ENCODE measurements at places on chromosomes 3 and 15. TPM values are rescaled to one million over a fixed set of nuclear protein-coding genes. Genes with fewer than 3 reads are reported as not detected.

DNA sequence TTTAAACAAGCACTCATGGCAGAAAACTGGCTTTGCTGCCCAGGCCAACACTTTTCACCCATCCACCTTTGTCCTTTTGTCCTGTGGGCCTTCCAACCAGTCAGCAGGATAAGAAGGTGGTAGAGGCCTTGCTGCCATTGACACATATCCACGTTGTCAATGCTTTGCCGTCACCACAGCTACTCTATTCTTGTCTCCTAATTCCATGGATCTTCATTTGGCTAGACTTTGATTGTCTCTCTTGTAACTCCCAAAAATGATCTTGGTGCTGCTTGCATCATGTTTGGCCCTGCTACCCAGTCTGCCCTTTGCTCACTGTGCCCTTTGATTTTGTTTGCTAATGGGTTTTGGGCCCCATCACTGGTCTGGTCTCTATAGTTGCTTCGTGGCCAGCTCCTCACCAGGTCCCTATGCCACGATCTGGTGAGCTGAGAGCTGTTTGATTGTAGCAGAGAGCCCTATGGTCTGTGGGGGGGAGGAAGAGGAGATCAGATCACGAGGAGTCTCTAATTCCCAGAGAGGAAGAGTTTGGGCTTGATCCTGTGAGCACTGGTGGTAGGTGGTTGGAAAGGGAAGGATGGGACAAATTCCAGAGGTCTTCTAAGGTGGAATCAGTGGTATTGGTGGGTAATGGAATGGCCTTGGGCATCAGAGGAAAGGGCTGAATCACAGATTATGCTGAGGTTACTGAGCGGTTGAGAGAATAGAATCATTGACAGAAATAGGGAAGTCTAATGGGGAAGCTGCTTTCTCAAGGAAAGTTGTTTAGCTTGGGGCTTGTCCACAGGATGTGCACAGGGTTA, 40.3 kb downstream of the ABHD2 start:
- DNase-seq = peak; percentile 33

WDR72 gene
- 0.60 TPM for total RNA-seq

SYNM gene
- total RNA-seq = 3.7 TPM

GRCh38 chr3:64059484-64060175, 36.3 kb upstream of the PSMD6 start:
- DNase-seq = no peak

HLTF gene
- total RNA-seq = 39.8 TPM

DNA sequence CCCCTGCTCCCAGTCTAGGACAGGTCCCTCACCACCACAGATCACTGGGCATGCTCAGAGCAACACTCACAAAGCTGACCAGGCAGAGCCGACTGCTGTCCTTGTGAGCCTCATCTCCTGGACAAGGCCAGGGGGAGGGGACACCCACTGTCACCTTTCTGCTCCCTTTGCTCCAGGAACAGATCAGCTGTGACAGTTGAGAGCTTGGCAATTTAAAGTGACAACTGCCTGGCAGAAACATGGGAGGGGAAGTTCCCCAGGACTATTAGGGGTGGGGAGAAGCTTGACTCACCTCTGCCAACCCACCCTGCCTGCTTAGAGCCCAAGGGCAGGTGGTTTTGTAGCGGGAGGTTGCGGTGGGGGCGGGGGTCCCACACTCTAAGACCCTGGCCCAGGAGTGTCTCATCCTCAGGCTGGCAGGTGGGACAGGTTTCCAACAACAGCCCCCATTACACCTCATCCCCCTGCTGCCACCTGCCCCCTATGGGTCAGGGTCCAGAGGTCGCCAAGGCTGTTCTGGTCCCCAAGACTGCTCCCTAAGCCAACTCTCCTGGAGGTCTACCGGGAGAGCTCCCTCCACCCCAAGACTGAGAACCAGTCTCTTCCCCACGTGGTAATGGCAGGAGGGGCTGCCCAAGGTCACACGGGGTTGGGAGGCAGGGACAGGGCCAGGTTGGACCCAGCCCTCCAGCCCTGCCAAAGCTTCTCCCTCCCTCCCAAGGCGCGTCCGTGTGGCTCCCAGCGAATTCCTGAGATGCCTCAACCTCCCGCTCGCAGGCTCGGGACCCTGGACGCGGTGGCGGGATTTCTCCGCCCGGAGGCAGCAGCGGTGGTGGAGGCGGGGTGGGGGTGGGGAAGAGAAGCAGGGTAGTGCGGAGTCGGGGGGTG, 80.4 kb downstream of the IQSEC1 start:
- peak; percentile 81 for DNase-seq

KLHL25 gene
- 7.4 TPM for total RNA-seq

DNA sequence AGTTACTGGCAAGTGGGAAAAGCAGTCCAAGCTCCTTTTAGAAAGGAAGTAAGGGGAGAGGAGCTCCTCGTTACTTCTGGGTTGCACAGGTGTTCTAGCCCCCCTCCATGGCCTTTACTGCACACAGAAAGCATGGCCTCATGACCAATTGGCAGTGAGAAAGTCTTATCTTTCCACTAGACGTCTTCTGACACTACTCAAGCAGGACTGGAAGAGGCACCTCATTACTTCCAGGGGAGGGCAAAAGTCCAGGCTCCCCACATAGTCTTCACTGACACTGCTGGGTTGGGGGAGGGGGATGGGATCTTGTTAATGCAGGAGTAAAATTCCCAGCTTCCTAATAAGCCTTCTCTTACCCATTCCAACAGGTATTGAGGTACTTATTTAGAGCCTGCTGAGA, 27.6 kb upstream of the TM2D3 start:
- DNase-seq = no peak

CLDN16 gene
- 0.24 TPM for total RNA-seq

GRCh38 chr3:144128108-144128892, 156.7 kb downstream of the DIPK2A start:
- no peak for DNase-seq

TJP1 gene
- 25.9 TPM for total RNA-seq

GRCh38 chr3:24472358-24472757, 22.3 kb downstream of the THRB start:
- no peak for DNase-seq

- DNase-seq = no peak
Observed at GRCh38 chr3:11703146-11703545, 59.4 kb upstream of the VGLL4 start.

- no peak for DNase-seq
Observed at GRCh38 chr3:99747915-99748314, 69.7 kb upstream of the CMSS1 start.

DNA sequence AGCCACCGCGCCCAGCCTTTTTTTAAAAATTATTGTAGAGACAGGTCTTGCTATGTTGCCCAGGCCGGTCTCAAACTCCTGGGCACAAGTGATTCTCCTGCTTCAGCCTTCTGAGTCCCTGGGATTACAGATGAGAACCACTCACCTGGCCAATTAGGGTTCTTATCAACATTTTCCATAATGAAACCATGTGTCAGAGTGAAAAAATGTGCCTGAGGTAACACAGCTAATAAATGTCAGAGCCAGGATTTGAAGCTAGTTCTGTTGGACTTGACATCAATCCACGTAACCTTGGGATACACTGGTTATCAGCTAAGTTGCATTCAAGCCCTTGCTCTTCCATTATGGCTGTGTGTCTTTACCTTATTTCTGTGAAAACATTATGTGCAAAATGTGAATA, 29.1 kb downstream of the CHST14 start:
- DNase-seq = no peak

- DNase-seq = no peak
Observed at GRCh38 chr3:104245261-104245660, 1121.4 kb upstream of the ALCAM start.

DNA sequence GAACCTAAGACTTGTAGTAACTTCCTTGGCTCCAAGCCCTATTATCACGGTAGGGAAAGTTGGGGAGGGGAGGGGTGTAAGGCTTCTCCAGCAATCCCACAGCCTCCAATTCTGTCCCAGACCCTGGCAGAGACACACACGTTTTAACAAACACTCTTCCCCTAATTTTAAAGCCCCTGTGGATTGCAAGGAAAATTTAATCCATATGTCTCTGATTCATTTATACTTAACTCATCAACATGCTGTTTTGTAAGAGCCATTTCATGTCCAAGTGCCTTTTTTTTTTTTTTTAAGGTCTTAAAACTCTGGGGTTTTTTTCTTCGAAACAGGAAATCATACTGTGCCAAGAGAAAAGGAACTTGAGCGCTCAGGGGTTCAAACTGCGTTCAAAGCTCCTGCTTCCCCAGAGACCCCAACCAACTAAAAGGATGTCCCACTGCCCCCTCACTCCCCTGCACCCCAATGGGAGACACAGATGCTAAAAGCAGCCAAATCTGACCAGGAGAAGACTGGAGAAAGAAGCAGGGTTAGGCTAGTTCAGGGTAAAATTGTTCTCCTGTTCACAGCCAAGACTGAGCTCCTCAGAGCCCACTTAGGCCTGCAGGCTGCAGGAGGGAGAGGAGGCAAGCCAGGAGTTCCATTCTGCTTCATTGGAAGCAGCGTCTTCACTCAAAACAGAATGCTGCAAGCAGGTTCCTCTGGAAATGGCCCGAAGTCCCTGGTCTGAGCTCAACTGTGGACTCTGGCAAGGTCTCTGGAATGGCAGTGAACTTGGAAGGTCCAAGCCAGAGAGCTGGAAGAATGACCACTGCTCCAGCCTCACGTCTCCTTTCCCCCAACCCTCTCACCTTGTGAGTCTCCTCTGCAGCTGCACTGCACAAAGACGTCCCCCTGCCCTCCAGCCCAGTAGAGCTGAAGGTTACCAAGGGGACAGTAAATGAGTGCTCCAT, 172.5 kb downstream of the NTRK3 start:
- DNase-seq = no peak

- DNase-seq = no peak
Observed at GRCh38 chr3:147356145-147356908, 50.0 kb downstream of the ZIC4 start.

- no peak for DNase-seq
Observed at GRCh38 chr3:25558121-25558520, 106.6 kb downstream of the TOP2B start.

DNA sequence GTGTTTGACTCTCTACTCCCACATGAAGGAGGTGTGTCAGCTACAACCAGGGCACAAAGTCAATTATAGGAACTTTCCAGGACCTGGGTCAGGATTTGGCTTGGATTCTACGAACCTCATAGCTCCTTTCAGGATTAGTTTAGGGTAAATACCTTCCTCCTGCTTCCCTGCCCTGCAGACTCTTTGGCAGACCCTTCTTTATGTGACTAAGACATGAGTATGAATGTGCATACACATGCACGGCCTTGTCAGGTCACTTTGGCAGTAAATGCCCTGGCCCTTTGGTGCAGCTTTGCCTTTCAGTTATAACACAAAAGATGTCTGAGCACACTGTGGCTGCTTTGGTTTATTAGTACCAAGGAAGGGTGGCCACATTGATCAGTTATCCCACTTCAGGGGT, 68.9 kb downstream of the GHSR start:
- no peak for DNase-seq

GRCh38 chr3:150312018-150312657, 96.0 kb upstream of the TSC22D2 start:
- no peak for DNase-seq

DNA sequence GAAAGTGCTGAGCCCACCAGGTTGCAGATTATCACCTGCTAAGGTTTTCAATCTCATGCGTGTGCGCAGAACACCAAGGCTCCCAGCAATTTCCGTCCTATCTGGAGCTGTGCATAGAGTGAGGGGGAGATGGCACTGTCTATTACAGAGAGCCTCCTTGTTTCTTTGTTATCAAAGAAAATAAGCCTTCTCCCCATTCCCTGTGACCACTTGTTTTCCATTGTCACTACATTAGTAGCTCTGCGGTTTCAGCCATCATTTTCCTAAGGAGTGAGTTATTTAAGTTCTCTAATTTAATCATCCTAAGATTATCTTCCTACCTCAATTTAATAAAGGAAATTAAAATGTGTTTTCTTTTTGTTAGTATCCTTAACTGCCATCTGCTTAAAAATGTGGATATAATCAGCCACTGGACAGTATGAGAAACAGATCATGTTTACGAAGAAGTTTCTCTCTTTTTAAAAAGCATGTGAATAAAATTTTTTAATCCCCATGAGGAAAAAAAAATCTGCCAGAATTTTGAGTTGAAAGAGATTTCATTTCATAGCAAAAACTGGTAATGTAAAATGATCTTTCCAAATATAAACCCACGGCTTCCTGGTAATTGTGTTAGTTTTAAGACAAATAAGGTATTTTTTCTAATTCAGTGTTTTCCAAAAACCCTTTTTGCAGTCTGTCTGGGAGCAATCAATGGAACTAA, 172.3 kb upstream of the UBE2E1 start:
- DNase-seq = no peak

C3orf33 gene
- total RNA-seq = 12.6 TPM

DNA sequence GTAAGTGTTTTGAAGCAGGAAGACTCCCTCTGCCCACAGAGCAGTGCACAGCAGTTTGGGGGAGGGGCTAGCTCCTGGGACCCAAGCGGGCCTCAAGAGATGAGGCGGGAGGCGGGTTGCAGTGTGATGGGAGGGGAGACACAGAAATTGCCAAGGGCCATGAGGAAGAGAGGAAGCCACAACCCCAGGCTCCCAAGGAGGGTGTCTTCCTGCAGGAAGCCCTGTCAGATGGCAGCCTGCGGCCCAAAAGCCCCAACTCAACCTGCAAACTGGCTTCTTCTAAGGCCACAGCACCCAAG, 7.3 kb upstream of the ISLR2 start:
- DNase-seq = no peak

SLC22A13 gene
- not detected for total RNA-seq

TRAK1 gene
- 20.5 TPM for total RNA-seq

DNA sequence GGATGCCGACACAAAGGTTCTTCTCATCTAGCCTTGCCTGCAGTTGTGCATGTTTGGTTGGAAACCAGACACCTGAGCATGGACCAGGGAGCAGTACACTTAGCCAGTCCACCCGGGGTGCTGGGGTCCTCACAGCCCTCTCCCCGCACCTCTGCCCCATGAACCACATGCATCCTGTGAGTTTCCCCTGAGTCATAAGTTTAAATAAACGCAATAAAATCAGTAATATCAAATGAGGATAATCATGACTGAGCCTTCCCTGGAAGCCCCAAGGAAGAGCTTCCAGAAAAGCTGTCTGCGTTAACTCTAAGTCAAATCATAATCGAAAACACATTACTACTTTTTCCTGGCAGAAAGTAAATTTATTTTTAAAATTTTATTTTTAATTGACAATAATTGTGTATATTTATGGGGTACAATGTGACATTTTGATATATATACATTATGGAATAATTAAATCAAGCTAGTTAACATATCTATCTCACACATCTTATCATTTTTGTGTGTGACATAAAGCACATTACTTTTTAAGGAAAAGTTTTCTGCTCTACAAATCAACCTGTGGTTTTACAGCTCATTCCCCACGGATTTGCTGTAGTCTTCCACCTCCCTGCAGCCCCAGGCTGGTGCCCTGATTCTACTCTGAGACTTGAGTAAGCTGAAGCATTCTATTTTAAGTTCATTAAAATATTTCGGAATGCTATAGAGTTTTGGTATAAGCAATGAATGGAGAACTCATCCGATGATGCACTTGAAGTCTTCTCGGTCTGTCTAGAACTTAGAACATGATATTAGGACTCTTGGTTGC, 166.0 kb upstream of the EIF1B start:
- no peak for DNase-seq
